ENCODE measurements at places on chromosomes 3 and 15.
A peak's percentile ranks its signal among the peaks of the same experiment; 100 is the strongest.

DNA sequence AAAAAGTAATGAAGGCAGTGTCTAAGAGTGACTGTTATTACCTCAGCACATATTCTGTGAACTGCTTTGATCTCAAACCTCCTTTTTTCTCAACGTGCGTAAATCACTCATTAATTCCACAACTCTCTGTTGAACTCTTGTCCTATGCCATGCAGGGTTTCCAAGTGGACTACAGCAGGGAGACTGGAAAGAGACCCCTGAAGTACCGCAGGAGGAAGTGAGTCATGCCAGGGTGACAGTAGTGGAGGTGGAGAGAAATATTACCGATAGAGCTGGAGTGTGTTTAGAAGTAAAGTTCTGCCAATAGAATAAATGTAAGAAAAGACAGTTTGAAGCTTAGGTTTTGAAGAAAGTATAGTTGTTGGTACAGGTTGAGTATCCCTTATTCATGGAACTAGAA is 908.9 kb downstream of the ROBO1 start:
- DNase-seq: no peak

GRCh38 chr15:61748529-61748928 is 311.7 kb downstream of the VPS13C start:
- no peak for DNase-seq

DNA sequence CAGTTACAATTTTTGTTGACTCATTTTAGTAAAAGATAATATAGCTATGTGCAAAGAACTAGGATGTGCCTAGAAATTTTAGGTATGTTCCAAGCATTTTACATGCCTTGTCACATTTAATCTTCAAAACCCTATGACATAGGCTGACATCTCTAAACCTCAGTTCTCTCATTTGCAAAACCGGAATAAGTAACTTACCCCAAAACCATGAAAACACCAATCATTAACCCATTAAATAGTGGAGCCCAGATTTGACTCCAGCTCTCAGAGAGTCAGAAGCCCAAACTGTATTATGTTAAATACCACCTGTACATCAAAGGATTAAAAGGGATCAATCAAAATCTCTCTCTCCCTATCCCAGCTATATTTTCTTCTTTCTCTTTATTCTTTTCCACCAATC is 36.6 kb downstream of the GSK3B start:
- no peak for DNase-seq

GRCh38 chr15:48774484-48774883 is 36.4 kb downstream of the CEP152 start:
- no peak for DNase-seq

DNA sequence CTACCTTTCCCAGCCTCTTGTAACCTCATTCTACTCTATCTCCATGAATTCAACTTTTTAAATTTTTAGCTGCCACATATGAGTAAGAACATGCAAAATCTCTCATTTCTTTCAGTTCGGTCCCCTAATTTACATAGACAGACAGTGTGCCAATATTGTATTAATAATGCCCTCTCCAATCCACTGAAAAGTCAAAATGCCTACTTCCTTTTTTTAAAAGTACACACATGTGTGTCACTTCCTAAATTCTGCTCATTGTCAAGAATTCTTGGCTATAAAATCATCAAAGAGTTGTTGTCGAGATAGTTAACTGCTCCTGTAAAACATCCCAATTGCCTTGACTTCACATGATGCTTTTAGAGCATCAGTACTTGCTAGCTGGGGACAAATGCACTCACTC is 84.2 kb upstream of the IL12A start:
- DNase-seq: no peak

GRCh38 chr15:94677202-94677790 is 445.9 kb downstream of the MCTP2 start:
- DNase-seq: no peak

- no peak for DNase-seq
Measured at GRCh38 chr3:23953523-23953922, 8.4 kb downstream of the NR1D2 start.

- DNase-seq: no peak
Measured at GRCh38 chr15:27399241-27399640, 428.3 kb downstream of the GABRG3 start.

DNA sequence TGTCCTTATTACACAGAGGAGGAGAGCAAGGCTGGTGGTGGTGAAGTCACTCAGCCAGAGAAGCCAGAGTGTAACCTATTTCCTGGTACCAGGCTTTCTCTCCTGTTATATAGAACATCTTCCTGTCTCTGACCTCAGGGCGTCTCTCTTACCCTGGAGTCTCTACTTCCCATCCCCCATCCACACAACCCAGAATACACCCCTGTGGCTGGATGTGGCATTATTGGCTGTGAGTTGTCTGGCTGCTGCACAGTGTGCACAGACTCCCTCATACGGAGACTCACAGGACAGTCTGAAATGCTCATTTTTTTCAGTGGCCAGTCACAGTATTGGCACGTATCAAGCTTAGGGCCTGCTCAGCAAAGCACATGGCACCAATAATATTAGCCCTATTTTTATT is 8.6 kb downstream of the PODXL2 start:
- no peak for DNase-seq

DNA sequence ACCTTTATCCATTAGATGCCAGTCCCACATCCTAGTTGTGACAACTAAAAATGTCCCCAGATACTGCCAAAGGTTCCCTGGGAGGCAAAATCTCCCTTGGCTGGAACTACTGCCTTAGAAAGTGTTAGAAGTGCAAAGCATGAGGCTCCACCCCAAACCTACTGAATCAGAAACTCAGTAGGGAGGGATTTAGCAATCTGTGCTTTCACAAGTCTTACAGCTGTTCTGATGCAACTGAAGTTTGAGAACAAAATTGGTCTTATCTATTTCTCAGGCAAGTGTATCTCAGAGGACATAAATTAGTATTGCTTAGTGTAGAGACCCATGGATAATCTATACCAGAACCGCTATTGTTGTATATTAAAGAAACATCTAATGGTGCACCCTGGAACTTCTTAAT is 70.2 kb downstream of the CLDN1 start:
- peak; percentile 94 for DNase-seq

DNA sequence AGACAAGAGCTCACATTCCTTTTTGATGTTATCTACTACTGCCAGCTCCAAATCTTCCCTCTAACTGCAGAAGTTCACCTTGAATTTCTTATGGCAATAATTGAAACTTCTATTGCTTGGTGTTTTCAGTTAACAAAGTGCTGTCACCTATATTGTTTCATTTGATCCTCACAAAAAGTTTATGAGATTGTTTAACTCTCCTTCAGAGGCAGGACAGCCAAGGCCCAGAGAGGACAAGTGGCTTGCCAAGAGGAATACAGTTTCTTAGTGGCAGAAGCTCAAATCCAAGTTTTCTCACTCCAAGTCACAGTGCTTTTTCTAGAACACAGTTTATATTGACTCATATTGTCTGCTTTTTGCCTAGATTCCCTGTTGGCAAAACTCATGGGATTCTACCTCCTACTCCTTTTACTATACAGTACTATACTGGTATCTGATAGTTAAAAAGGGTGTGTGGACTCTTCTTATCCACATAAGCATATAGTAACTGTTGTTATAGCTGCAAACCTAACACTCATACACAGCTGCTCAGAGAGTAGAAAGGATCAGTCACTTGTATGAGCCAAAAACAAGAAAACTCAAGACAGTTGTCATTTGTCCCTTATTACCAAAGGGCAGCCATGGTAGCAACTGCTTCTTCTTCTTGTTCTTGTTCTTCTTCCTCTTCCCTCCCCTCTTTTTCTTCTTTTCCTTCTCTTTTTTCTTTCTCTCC is 15.9 kb downstream of the TM4SF4 start:
- no peak for DNase-seq

GRCh38 chr3:77939726-77940125 is 899.8 kb downstream of the ROBO2 start:
- DNase-seq: no peak

- DNase-seq: no peak
Measured at GRCh38 chr3:40187945-40188344, 121.6 kb upstream of the EIF1B start.

DNA sequence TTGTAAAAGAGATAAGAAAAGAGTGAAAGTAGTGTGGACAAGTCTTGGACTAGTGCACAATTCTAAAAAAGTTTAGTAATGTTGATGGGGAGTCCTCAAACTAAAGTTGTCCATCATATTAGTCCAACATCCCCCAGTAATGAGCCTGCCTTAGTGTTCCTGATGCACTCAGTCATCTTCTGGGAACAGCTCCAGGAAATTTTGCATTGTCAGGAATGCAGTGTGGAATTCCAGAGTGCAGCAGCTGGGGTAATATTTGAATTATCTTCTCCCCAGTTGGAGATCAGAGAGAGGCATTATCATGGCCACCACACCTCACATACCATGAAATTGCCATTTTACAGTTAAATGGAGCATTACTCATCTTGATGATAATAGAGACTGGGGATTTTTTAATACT is 528.8 kb upstream of the NAALADL2 start:
- peak; percentile 76 for DNase-seq

- no peak for DNase-seq
Measured at GRCh38 chr3:157257101-157257500, 97.2 kb upstream of the CCNL1 start.

- peak; percentile 90 for DNase-seq
Measured at GRCh38 chr3:115790759-115791158, 167.4 kb downstream of the GAP43 start.

DNA sequence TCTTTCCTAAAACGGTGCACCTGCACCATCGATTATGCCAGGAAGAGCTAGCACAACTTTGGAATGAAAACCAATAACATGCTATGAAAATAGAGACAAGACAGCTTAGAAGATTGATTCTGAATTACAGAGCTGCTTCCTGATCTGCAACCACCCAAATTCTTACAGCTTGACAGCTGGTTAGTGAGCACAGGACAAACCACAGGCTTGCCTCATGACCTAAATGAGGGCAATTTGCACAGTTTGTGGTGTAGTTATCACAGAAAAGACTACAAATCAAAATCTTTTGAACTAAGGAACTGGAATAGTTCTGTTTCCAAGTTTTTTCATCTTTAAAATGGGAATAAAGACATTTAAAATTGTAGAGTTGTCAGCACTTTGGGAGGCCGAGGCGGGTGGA is 533.5 kb downstream of the NAALADL2 start:
- DNase-seq: no peak

DNA sequence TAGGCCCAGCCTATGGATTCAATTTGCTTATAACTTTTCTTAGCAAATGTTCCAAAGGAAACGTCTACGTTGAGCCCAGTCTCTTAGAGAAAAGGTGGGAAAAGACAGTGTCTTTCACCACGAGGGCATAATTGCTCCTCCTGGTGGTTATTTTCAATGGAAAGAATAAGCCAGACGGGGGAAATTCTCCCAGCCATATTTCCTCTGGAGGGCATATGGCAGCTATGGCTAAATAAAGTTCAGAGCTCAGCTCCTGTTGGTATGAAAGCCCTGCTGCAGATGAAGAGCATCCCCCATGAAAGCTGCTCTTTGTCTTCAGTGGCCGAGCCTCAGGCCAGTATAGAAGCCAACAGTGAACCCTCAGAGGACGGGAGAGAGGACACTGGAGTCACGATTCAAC is 297.9 kb downstream of the RYR3 start:
- peak; percentile 5 for DNase-seq

DNA sequence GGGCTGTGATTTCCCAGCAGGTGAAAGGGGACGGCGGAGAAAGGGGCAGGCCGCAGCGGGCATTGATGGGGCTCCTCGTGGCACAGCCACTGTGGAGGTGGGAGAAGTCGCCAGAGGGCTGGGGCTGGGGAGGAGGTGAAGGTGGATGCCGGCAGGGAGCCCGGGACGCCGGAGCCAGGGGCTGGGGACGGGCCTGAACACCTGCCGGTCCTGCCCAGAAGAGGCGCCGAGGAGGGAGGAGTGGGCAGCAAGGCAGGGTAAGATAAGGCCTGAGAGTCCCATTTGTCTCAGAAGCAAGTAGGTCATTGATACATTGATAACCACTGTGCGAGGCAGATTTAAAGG is 571 bp upstream of the RARRES1 start:
- DNase-seq: no peak

- DNase-seq: no peak
Measured at GRCh38 chr15:38242055-38242454, 10.6 kb upstream of the SPRED1 start.

- peak; percentile 73 for DNase-seq
Measured at GRCh38 chr15:71011503-71012155, 103.6 kb upstream of the THSD4 start.

DNA sequence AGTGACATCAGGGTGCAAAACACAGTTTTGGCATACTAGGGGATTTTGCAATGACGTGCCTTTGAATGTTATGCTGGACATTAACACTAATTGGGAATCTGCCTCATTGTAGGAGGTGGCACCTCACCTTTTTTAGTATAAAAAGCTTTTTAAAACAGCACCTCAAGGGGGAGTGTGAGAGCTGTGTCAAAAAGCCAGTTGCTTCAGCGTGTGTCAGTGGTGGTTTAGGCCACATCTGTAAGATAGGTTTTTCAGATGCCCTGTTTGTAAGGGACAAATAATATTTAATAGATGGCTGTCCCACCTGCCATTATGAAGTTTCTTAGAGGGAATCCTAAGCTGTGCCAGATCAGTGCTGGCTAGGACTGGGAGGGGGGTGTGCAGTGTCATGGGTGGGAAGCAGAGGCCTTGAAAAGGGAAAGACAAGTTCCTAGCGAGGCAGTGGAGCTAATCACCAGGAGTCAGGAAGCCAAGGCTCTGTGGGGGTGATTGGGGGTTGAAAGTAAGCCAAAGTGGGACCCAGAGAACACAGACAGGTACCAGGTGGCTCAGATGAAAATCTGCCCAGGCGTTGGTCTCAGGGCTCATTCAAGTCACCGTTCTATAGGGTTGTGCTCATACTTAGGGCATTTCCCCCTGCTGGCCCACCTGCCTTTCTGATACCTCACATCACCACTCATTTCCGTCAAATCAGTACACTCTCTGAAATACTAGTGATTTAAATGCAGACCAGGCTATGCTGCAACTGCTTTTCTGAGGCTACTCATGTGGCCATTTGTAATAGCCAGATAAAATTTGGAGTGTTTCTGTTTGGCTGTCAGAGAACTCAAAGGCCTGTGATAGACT is 120.5 kb downstream of the BBX start:
- DNase-seq: peak; percentile 30

Data from adipocyte (in vitro differentiated cells).